ENCODE measurements at places on chromosomes 13 and 19. TPM values are rescaled to one million over a fixed set of nuclear protein-coding genes. Genes with fewer than 3 reads are reported as not detected.
A peak's percentile ranks its signal among the peaks of the same experiment; 100 is the strongest.

DNA sequence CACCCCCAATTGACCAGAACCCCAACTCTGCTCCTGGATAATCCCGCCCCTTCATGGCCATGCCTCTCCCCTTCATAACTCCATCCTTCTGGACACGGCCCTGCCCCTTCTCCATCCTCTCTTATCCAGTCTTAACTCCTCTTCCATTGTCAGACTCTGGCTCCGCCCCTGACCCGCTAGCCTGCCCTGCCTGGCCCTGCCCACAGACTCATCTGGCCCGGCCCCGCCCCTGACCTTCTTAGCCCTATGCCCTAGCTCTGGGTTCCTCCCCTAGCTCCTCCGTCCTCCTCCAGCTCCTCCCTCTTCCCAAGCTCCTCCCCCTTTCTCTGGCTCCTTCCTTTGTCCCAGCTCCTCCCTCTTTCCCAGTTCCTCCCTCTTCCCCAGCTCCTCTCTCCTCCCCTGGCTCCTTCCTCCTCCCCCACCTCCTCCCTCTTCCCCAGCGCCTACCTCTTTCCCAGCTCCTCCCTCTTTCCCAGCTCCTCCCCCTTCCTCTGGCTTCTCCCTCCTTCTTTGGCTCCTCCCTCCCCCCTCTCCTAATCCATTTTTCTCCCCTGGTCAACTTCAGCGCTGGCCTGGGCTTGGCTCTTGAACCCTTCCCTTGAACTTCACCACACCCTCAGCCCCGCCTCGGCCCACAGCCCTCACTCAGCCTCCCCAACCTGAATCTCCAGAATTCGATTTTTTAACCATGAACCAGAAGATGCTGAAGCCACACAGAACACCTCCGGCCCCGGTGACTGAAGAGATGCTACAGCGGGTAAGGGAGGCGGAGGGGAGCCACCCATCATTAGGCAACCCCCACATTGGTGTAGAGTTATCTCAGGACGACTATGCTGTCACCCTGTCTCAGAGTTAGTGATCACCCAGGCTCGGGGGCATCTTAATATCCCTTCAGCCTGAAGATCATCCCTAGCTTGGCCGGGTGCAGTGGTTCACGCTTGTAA lies 9.2 kb upstream of the ZNF358 start:
- peak; percentile 55 for DNase-seq

DNA sequence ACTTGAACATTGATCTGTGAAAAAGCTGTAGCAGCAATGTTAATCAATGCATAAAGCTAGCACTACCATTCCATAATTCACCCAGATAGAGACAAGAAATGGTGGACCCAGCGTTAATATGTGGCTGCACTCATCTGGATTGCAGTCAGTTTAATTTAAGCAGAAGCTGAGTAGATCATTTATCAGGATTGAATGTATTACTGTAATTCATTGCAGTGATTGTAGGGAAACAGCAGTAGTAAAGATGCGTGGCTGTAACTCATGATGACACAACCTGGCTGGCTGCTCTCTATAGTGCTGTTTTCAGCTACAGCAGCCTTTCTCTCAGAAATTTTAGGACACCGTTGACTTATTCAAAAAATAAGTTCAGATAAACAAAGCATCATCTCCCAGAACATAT lies 499.5 kb upstream of the SLITRK6 start:
- no peak for DNase-seq

DNA sequence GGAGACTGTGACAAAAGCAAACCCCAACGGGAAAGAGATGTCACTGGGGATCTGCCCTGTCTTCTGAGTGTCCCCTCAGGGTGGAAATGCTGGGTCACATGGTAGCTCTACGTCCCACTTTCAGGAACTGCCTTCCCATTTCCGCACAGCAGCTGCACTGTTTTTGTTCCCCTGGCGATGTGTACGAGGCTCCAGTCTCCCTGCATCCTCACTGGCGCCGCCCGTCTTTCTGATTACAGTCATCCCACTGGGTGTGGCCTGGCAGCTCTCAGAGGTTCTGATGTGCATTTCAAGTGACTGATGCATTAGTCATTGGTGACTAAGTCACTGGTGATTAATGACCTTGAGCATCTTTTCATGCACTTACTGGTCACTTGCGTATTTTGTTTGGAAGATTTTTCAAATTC lies 21.2 kb downstream of the PCID2 start:
- no peak for DNase-seq

DNA sequence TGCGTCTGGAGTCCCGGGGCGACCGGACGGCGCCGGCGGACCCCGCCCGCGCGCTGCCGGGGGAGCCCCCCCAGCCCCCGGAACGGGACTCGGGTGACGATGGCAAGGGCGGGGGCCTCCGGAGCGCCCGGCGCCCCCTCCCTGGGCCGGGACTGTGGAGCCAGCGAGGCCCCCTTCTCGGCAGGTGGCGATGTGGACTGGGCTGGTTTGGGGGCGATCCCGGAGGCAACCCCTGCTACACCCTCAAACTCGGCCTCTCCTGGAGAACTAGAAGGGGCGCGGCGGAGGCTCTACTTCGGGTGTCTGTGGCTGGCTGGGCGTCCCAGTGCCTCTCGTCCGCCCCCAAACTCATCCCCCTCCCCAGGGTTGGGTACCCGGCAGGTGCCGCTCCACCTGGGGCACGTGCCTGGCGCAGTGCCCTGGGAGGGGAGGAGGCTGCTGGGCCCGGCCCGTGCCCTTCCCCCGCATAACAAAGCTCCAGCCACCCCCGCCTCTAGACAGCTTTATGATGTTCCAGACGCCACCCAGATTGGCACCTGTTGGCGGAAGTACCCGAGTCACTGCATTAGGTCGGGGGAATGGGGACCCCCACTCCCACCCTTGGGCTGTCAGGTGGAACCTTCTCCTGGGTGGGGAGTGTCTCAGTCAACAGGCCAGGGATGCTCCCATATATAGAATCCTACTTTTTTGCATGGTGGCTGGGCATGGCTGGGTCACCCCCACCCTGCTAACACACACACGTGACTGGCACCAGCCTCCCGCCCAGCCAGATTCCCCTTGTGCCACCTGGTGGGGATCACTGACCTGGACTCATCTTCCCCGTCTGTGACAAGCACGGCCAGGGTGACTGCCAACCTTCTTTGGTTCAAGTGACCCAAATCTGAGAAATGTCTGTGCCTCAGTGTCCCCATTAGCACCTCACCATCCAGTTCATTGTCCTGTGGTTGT lies 722 bp downstream of the PKN1 start:
- peak; percentile 78 for DNase-seq

GRCh38 chr13:60343978-60344377 lies 53.0 kb upstream of the TDRD3 start:
- DNase-seq, result no peak

- no peak for DNase-seq
Observed at GRCh38 chr13:19020988-19021387, 160.6 kb downstream of the TUBA3C start.

- DNase-seq, result no peak
Observed at GRCh38 chr13:105255472-105255871, 1280.0 kb downstream of the EFNB2 start.

DNA sequence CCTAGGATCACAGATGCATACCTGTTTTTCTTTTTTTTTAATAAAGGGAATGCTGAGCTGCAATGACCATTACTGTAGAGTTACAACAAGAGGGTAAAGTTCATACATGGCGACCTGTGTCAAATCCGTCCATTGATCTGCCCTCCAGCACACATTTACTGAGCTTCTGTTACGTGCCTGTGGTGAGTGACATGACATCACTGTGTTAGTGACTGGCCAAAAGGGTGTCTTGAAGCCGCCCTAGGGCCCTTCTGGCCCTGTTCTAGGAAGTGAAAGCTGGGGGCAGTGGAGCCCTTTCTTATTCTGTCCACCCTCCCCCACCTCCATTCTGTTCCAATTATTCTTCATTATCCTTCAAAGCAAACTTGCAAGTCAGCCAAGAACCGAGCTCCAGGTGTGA lies 66.3 kb downstream of the ZIC5 start:
- no peak for DNase-seq

DNA sequence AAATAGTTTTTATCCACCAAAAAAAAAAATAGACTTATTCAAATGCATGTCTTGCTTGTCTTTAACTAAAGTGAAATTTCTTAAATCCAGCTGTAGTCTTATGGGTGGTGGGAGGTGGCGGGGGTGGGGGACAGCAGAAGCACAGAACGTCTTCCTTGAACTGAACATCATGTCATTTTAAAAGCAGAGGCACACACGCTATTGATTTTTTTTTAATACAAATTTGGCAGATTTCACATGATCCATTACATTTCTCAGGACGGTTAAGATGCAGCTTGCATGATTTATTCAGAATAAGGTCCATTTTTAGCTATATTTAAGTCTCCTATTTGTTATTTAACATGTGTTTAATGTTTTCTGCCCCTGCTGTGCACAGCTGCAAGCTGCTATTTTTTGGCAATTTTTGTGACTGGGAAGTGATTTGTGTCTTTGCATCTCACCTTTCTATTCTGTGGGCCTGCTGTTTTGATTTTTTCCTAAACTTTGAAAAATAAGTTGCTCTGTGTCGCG lies 274.0 kb downstream of the TSHZ3 start:
- no peak for DNase-seq

- no peak for DNase-seq
Observed at GRCh38 chr13:97934590-97934989, 18.9 kb upstream of the IPO5 start.

DNA sequence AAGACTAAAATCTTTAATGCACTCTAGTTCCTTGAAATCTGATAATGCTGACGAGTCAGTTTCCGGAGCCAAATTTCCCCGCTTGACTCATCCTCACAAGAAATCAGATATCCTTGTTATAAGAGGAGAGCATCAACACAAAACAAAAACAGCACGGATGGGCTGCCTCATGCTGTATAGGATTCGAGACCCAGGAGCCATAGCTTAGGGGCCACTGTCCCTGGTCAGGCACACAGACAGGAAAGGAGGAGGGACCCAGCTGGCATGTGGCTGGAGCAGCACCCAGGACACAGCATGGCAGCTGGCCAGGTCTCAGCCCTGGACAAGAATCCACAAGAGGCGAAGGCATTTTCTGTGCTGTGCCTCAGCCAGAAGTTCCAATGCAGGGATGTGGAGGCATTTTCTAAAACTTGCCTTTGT lies 110.2 kb upstream of the SPATA13 start:
- DNase-seq, result no peak

DNA sequence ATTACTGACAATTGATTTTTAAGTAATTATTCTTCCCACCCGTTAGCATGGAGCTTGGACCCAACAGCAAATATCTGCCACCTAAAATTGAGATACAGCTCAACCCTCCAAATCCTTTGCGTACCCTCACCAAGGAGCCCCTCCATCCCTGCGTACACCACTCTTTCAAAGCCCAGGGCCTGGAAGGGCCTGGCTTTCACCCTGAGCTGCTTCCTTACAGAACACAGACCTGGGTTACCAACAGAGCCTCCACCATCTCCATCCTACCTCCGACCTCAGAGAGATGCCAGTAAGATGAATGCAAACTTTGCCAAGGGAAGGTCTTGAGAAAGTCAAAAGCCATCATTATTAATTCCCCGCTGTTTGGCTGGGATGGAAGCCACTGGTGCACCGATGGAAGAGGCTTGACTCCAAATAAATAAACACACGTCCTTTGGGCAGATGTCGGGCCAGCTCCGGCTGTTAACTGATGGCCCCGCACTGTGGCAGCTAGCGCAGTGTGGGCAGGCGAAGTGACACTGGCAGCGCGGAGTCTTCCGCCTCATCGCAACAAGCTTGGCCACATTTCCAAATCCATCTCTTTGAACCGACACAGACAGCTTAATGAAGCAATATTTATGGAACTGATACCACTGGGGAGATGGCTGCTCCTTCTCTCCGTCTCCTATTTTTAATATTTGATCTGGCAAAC lies 150.2 kb upstream of the VSTM2B start:
- no peak for DNase-seq

The LRRC8E gene
- total RNA-seq, result not detected

The C19orf18 gene
- total RNA-seq, result 2.2 TPM

The ZNF578 gene
- total RNA-seq, result 5.6 TPM

The PNMA8B gene
- total RNA-seq, result 0.32 TPM

The TMEM86B gene
- total RNA-seq, result 19.4 TPM

The PINLYP gene
- total RNA-seq, result 2.9 TPM

The PALM gene
- not detected for total RNA-seq

Measured in B cell (primary cell).